ENCODE measurements at places on chromosomes 11 and 22. TPM values are rescaled to one million over a fixed set of nuclear protein-coding genes. Genes with fewer than 3 reads are reported as not detected.

Gene DLAT
- total RNA-seq = 58.3 TPM

Gene OR52A1
- not detected for total RNA-seq

Gene KCNQ1OT1
- 9.8 TPM for total RNA-seq

Gene PHOX2A
- total RNA-seq = not detected

Gene AMOTL1
- total RNA-seq = 60.6 TPM

Gene IMMP1L
- total RNA-seq = 73.4 TPM

Gene F2
- 0.39 TPM for total RNA-seq

Gene ZFPL1
- 19.4 TPM for total RNA-seq

Gene CHADL
- 23.2 TPM for total RNA-seq
